ENCODE measurements at places on chromosomes 4 and X. TPM values are rescaled to one million over a fixed set of nuclear protein-coding genes. Genes with fewer than 3 reads are reported as not detected.

- no peak for DNase-seq
Observed at GRCh38 chrX:134733591-134733990, 75.3 kb upstream of the PLAC1 start.

DNA sequence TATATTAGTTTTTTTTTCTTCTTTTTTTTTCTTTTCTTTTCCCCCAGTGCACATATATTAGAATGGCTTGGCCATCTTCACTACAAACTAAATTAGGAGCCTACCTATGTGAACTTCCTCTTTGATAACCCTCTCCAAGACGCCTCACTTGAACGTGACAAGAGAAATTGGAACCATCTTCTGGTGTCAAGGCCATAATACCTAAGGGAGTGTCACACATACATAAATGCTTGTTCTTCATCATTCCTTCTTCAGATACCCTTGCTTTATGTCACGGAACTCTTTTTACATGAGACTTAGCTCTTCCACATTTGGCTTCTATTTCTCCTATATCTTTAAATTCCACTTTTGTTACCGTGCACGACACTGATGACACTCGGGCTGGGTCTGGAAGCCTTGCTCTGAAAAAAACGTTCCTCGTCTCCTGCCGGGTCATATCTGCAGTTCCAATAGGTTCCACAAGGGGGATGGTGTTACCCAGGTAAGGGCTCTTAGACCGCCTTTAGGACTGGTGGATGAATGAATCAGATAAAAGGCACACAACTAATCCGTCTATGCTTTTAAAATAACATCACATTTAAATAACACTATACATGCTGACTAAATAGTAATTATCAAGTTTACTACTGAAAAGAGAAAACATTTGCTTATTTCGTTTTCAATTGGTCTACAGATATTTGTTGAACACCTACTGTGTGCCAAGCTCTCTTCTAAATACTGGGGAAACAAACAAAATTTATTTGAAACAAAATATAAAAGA, 19.9 kb downstream of the DGAT2L6 start:
- peak; percentile 30 for DNase-seq

GRCh38 chrX:1400742-1401471, 9.0 kb upstream of the SLC25A6 start:
- peak; percentile 30 for DNase-seq

GRCh38 chr4:40280586-40280985, 54.5 kb upstream of the CHRNA9 start:
- no peak for DNase-seq

DNA sequence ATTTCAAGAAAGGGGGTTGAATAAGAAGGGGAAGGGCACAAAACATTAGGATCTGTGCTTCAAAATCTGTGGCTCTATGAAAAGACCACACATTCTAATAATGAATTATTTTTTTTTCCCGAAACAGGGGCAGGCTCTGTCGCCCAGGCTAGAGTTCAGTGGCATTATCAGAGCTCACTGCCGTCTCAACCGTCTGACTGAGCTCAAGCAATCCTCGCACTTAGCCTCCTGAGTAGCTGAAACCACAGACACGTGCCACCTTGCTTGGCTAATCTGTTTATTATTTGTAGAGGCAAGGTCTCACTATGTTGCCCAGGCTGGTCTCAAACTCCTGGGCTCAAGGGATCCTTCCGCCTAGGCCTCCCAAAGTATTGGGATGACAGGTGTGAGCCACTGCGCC, 33.4 kb downstream of the ACSL1 start:
- DNase-seq: no peak

DNA sequence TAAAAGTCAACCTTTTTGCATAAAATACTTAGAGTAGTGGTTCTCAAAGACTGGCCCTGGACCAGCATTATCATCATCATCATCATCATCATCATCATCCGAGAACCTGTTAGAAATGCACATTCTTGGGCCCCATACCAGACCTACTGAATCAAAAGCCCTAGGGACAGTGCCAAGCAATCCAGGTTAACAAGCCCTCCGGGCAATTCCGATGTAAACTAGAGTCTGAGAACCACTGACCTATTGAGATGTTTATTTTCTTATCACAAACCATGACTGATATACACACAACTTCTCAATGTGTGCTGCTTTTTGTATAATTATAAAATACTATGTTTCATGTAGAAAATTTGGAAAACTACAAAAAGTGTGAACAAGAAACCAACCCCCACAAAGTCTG, 133.4 kb upstream of the GATB start:
- no peak for DNase-seq

GRCh38 chr4:40874901-40875300, 125.1 kb downstream of the NSUN7 start:
- DNase-seq: no peak

DNA sequence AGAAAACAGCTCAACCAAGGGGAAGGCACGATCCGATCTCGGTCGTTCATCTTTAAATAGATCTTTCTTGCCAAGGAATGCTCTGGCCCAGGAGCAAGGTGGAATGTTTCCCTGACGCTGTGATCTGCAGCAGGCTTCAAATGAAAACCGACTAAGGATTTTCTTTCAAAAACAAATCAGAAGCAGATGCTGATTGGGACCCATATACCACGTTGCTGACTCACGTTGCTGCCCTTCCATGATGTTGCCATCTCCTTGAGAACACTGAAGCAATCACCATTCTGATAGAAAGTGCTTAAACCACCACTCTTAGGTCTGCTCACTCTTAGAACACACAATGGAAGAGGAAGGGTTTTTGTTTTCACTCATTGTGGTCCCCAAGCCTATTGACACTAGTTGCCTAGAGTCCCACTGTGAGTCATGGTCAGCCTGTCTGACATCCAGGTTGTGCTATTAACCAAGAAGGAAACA, 26.1 kb downstream of the LAMTOR3 start:
- DNase-seq: no peak

DNA sequence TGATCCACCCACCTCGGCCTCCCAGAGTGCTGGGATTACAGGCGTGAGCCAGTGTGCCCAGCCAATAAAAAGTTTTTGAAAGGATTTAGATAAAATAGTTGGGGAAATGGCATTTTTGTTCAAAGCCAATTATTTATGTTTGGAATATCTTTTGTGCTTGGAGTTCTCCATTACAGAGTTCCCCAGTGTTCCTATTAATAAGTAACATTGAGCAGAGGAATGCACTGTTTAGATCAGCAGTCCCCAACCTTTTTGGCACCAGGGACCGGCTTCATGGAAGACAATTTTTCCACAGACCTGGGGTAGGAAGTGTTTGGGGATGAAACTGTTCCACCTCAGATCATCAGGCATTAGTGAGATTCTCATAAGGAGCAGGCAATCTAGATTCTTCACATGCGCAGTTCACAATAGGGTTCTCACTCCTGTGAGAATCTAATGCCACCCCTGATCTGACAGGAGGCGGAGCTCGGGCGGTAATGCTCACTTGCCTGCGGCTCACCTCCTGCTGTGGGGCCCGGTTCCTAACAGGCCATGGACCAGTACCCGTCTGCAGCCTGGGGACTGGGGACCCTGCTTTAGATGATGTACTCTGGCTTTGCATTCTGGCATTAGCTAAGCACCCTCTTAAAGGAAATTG, 8.3 kb downstream of the PKD2 start:
- no peak for DNase-seq

GRCh38 chr4:139665690-139666529, at the start of gene MGST2:
TSS of gene MGST2 (plus strand) at chr4:139665819. CDS start at chr4:139666020, 201 bp downstream.
- DNase-seq: peak; percentile 94

Gene TASL
- total RNA-seq: 0.40 TPM

Gene STOX2
- 2.7 TPM for total RNA-seq

Gene MED12
- total RNA-seq: 37.9 TPM

Gene TEX11
- total RNA-seq: 2.0 TPM

Gene GAB1
- 71.1 TPM for total RNA-seq

Gene MUC7
- not detected for total RNA-seq

Gene CDKL2
- 1.6 TPM for total RNA-seq

Gene STS
- total RNA-seq: 13.7 TPM

Gene NHS
- total RNA-seq: 1.9 TPM

Gene GAGE12H
- total RNA-seq: not detected

Gene CT45A2
- not detected for total RNA-seq

Gene AFM
- total RNA-seq: not detected

Gene UGT2B7
- total RNA-seq: 9.2 TPM

Gene TXK
- 1.8 TPM for total RNA-seq
